PC-9 (cell line): ENCODE measurements at places on chromosomes 6 and 20. TPM values are rescaled to one million over a fixed set of nuclear protein-coding genes. Genes with fewer than 3 reads are reported as not detected.

GRCh38 chr6:142284419-142284818, 17.4 kb upstream of the ADGRG6 start:
- no peak for DNase-seq

- DNase-seq: peak; percentile 79
These were observed 175.2 kb downstream of the ZMYND8 start for GRCh38 chr20:47181056-47181862.

DNA sequence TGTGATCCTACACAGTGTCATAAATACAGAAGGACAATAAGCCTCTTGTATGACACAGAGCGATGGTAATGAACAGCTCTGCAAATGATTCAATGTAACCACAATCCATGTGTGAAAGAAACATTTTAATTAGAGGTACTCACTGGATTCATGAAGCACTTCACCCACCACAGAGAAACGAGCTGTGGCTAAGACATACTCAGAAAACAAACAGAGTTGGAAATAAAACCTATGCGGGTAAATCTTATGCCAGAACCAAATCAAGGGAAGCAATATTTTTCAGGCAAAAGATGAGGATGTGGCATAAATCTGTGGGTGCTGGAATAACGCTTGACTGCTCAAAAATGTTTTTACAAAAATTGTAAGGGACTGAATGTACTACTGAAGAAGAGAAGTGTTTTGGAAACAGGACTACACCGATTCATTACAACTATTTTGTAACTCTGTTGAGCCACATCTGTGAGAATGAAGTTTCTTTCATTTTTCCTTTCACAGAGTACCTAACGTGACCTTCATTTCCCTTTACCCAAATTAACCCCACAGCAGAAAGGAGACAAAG, 112.1 kb downstream of the WDR27 start:
- no peak for DNase-seq

DNA sequence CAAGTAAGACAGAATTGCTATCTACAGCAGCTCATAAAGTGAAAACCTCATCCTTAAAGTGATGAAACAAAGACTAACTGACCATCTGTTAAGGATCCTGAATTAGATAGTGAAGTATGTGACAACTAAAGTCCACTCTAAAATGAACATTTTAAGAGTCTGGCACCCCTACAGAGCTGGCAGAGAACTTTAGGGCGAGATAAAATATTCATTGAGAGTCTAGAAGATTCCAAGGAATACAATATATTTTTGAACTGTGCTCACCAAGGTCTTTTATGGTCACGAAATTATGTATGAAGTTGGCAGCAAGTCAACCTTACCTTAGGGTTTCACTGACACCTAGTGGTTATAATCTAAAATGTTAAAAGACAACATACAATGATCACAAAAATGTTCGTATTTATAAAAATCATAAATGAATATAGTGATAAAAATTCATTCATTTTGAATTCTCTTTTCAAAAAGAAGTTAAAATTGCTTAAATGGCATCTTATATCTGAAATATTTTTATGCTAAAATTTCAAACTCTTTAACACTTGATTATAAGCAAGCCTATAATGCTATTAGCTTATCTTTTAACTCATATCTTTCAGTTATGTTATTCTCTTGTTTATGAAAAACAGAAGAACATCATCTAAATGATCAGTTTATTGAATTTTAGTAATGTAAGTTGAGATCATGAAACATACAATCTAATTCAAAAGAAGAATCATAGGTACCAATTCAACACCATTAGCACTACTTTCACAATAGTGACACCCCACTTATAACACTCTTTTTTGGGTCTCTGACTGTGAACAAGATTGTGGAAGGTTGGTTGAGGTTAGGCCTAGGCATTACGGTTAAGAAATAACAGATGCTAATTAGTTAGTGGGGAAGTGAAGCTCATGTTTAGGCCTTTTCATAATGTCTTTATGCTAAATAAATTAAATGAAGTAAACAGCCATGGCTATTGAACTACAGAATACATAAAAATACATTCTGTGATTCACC, 27.5 kb downstream of the RSPH3 start:
- DNase-seq: peak; percentile 4

- peak; percentile 20 for DNase-seq
These were observed 33.9 kb upstream of the BCLAF1 start for GRCh38 chr6:136323431-136324112.

DNA sequence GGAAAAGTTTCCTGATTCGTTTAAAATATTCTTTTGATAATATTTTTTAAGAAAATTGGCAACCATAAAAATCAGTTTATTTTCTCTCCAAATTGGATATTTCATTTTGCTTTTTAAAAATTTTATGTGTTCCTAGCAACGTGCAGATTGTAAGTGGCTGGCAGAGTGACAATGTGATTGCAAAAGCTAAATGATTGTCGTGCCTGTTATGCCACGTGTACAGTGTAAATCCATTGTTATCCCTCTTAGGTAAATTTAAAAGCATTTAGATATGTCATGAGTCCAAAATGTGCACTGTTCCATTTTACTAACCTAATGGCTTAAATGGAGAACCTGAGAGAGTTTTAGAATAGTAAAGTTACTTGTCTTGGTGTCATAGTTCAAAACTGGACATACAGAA, 94.4 kb upstream of the ADGRF4 start:
- no peak for DNase-seq

DNA sequence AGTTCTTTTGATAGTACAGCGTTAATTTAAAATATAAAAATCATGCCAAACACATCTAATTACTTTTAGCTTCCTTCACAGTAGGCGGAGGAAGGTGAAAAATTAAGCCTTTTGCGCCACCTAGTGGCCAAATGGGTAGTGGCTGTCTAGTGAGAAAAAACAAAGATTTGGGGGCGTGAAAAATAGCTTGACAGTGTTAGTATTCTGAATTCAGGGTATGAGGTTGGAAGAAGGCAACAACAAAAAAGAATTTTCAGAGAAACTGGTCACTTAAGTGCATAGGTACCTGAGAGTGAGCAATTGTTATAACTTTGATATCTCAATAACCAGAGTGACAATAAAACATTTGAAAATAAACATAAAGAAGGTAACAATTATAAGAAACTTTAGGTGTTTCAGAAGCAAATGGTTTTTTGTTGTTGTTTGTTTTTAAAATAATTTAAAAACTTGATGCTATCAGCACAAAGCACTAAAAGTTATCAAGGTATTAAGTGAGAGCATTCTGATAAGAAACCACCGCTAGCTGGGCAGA, 14.3 kb downstream of the PSMB9 start:
- DNase-seq: peak; percentile 67

DNA sequence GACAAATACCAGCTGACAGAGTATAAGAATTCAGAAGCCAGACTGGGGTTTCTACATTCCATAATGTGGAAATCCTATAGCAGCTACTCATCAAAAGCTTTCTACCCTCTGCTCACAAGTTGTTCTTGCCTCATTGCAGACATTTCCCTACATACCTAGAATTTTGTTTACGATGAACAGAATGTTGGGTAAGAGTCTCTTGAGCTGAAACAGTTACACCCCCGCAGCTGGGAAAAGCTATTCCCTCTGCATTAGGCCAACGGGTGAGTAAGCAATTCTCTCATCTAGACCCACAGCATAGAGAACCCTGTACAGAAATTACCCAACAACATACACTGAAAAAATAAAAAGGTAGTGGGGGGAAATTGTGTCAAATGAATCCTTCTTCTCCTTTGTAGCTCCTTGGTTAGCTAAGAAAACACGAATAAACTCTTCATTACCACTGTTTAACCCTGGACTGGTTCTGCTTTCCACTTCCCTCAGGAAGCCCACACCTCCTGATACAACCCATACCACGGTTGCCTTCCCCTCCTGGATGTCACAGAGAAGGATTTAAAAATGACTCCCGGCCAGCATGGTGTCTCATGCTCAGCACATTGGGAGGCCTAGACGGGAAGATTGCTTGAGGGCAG, 215.0 kb upstream of the SHLD1 start:
- DNase-seq: no peak

DNA sequence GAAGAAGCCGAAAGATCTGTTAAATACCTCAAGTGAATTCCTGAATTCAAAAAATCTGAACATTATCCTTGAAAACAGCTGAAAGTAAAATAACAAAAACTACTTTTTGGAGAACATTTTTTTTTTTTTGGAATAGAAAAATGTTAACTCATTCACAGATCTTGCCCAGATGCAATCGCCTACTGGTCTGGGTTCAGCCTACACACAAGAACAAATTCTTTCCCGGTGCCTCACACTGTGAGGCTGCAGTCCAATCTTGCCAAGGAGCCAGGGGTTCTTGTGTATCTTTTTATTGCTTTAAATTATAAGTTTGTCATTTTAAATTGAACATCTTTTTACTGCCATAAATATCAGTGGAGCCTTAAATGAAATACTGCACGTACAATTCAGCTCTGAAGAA, 41.2 kb upstream of the TMEM200A start:
- no peak for DNase-seq

GRCh38 chr6:131568726-131569125, 4.3 kb upstream of the ARG1 start:
- no peak for DNase-seq

- DNase-seq: no peak
These were observed 39.0 kb upstream of the ASXL1 start for GRCh38 chr20:32319100-32319499.

DNA sequence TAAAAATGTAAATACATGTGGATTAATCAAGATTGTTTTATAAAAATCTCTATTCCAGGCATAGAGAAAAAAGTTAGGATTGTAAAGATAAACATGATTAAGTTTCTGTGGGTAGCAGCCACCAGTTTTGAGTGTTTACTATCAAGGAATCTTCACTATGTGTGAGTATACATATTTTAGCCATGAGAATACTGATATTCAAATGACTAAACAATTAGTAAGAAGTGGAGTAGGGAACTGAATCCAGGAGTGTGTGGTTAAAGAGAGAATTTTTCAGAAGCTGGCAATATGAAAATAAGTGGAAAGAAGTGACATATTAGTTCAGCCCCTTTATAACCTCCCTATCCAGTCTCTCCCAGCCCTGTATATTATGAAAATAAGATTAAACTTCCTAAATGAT, 10.3 kb downstream of the ELOVL2 start:
- DNase-seq: peak; percentile 41

- peak; percentile 79 for DNase-seq
These were observed 2.7 kb upstream of the TUBB2A start for GRCh38 chr6:3159805-3160781.

DNA sequence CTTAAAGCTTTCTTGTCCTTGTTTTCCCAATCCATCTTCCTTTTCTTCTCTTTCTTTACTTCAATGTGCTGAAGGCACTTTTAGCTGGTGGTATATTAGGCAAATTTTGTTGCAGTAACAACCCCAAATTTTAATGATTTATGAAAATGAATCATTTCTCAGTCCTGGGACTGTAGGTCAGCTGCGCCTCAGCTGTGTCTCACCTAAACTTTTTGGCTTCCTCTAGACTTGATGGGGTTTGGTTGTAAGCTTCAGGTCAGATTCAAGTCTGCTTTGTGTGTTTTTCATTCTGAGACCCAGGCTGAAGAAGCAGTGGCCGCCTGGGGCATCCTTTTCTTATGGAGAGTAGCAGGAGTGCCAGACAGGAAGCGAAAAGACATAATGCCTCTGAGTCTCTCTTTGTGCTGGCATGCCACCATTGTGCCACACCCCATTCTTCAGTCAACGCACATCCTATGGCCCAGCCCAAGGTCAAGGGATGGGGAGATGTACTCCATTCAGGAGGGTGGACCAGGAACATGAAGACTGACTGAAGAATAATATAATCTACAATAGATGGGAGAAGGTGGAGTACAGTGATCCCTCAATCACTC, 28.9 kb upstream of the CD83 start:
- DNase-seq: no peak

DNA sequence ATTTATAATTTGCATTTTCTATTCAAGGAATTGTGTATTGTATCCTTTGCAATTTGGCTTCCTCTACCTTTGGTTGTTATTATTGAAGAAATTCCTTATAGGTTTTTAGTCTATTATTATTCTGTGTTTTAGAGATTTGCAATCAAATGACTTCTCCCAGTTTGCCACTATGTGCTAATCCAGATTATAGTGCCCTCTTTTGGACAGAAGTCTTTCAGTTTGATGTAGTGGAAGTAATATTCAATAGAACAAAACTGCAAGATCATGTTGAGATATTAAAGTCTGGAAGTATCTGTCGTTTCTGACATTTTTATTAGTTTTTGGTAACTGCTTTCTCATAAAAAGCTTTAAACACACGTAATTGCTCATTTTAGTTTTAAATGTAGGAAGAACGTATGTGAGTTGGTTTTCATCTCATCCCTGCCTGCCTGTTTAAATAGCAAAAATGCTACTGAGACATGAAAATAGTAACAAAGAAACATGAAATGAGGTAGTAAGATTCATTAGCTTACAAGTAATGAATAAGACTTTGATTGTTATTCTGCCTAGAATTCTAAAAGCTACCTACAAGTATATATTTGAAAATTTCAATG, 72.8 kb downstream of the RTN4IP1 start:
- peak; percentile 49 for DNase-seq

DNA sequence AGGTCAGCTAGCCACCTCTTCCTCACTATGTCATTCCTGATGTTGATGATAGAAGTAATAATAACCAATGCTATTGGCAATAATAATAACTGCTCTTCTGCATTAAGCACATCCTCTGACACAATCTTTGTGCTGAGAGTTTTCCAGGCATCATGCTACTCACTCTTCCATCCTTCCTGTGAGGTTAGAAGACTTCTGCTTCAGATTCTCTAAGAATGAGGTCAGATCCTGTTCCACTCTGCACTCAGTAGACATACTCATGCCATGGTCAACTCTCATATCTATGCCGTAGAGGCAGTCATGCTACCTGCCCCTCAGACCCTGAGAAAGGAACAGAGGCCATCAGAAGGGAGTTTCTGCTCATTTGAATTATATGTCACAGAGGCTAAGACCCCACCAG, 98.1 kb upstream of the TOP1 start:
- no peak for DNase-seq

DNA sequence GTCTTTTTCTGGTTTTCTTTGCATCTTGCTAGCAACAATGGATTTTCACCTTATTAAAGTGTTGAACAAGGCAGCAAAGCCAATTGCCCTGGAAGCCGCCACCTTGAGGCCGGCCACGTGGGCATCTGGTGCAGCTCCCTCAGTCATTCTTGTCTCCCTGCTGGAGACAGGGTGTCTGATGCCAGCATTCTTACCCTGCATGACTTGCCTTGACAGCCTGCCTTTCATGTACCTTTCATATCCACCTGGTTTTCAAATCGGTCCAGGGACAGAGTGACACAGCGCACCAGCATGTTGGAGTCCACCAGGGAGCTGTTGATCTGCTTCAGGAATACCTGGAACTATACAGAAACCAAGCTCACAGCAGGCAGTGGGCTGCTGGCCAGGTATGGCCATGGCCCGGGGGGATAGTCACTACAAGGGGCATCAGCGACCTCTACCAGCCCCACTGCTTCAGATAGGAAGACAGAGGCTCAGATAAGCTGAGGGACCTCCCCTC, 49.8 kb downstream of the MYH7B start:
- no peak for DNase-seq

The MDFI gene
- 19.4 and 22.6 TPM in 2 replicates for total RNA-seq

The TTK gene
- total RNA-seq: 28.7 and 40.3 TPM in 2 replicates

The CEP43 gene
- 18.1 and 19.7 TPM in 2 replicates for total RNA-seq

The CST4 gene
- total RNA-seq: 0.78 TPM in 1 of 2 replicates, not detected in the other

The ZBTB46 gene
- total RNA-seq: 3.6 and 4.9 TPM in 2 replicates

The SLC16A10 gene
- 1.7 and 2.5 TPM in 2 replicates for total RNA-seq

The TOX2 gene
- 24.0 and 30.1 TPM in 2 replicates for total RNA-seq

The UNC5CL gene
- total RNA-seq: 1.7 and 2.1 TPM in 2 replicates
